ENCODE measurements at places on chromosomes 11 and 22.

DNA sequence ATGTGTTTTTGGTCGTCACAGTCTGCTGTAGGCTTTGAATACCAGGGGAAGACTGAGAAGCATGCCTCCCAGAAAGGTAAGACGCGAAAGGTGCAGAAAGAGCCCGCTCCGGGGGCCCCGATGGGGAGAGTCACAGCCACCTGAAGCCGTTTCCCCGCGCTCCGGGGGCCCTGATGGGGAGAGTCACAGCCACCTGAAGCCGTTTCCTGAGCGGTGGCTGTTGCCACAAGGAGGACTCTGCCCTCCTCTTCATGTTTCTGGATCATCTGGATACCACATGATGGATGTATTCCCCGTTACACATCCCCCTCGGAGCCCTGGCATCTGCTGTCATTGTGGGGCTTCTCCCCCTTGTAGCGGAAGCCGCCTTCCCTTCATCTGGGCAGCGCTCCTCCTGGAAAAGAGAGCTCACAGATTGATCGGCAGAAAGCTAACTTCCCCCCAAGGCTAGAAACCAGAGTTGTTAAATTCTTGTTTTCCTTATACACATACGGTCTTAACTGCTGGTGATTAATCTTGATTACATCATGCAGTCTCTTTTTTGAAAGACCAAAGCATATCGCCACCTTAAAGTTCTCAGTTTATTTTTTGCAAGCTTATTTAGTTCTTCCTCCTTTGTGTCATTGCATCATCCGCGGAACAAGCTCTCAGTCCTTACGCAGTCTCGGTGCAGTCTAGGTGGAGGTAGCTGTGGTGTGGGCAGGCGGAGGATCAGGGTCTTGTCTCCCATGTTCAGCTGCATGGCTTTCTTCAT lies 17.5 kb downstream of the CTTN start:
- DNase-seq = no peak

GRCh38 chr11:78070621-78071020 lies 7.0 kb downstream of the THRSP start:
- no peak for DNase-seq

- DNase-seq = no peak
Measured at GRCh38 chr11:31812383-31813381, 1.6 kb upstream of the PAX6 start.

DNA sequence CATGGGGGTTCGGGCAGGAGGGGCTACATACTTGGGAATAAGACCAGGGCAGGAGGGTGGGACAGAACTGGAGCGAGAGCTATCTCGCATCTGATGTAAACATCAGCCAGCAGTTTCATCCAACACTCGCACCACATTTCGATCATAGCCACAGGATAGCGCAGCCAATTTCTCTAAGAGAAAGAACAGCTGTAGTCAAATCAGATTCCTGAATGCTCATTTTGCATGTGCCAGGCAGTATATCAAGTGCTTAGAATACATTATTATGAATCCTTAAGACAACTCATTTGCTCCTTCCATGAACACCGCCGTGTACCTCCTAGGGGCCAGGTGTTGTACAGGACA lies 14.5 kb downstream of the DGCR2 start:
- no peak for DNase-seq

DNA sequence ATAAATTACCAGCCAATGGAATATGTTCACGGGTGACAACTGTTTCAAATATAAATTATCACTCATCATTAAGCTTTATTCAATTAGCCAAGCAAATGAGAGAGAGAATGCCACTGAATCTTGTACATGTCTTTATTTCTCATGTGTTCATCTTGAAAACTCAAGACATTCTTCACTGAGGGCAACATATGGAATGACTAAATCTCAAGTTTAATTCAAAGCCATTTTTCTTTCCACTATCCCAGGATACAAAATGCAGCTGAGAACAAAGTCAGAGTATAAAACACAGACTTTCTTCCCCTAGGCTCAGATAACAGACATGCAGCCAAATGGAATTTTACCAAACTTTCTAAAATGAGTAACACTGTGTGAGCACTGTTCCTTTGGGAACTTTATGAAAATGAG lies 12.1 kb upstream of the BBOX1 start:
- DNase-seq = no peak

- no peak for DNase-seq
Measured at GRCh38 chr22:38075961-38076360, 8.0 kb downstream of the SLC16A8 start.

- DNase-seq = no peak
Measured at GRCh38 chr11:8242118-8242475, 21.6 kb downstream of the LMO1 start.

DNA sequence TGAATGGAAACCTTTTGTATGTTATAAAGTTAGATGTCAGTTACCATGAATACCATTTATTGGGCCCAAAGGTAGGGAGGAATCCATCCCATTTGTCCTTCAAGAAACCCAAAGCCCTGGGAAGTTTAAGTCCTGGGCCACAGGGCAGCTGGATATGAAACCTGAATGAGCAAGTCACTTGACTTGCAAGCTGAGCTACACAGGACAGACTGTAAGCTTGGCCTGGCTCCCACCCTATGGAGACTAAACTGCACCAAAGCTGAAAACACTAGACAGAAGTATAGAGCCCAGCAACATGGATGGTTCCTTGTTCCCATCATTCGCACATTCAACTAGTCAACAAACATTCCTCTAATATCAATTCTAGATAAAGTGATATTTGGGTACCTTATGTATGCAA lies 71.3 kb downstream of the KCNC1 start:
- no peak for DNase-seq

DNA sequence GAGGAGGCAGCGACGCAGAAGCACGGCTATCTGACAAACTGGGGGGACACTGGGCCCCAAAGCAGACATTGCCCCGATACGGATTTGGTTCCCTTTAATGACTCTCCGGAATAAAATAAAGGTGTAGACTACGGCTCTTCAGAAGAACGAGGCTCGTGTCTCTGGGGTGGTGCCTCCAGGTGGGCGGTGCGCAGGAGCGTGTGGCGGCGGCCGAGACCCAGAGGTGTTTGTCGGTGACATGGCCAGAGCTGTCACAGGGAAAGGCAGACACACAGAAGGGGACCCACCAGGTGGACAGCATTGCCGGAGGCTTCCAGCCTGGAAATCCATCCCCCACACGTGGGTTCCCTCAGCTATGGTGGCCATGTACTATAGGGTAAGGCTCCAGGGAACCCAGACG lies 366.0 kb downstream of the BRD1 start:
- DNase-seq = no peak

DNA sequence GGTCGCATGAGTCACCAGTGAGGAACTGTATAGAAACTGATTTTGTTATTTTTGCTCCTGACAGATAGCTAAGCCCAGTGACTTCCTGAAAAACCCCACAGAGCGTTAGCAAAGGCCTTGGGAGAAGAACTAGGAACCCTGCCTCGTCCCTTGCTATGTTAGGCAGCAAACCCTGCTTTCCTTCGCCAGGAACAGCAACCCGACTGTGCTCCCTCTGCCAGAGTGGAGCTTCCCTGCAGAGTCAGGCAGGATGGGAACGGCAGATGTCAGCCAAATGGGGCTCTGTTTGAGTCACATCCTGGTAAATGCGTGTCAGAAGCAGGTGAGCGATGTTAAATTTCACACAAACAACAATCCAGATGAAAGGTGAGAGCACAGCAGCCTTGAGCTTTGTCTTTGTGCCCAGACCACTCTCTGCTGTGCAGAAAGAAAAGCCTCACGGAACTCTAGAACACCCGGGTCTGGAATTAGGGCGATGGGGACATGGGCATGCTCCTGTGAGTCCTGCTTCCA lies 186.6 kb downstream of the ADAMTS15 start:
- peak; percentile 87 for DNase-seq

GRCh38 chr22:45335854-45336522 lies 26.3 kb downstream of the FAM118A start:
- DNase-seq = no peak

GRCh38 chr22:44924098-44924497 lies 85.7 kb downstream of the PHF21B start:
- no peak for DNase-seq

DNA sequence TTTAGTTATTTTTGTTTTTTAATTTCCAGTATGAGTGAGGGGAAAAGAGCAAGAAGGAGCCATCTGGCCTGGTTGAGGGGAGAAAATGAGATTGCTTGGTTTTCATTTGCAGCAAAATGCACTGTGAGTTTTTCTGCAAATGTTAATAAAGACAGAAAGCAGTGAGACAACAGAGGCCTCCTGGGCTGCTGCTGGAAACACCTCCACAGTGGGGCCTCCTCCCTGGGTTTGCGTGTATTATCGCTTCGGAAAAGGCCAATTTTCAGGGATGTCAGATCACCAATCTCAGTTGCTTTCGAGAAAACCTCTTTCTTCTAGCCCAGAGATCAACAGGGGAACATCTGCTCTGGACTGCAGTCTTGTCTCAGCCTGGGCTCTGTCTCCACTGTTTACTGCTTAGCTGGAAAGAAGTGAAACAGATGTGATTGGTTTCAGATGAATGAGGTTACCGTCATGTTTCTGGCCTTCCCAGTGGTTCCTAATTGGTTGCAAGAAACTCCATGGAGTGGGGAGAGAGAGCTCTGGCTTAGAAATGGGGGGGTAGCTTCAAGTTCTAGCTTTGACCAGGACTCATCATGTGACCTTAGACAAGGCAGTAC lies 17.3 kb downstream of the TSPAN18 start:
- no peak for DNase-seq

DNA sequence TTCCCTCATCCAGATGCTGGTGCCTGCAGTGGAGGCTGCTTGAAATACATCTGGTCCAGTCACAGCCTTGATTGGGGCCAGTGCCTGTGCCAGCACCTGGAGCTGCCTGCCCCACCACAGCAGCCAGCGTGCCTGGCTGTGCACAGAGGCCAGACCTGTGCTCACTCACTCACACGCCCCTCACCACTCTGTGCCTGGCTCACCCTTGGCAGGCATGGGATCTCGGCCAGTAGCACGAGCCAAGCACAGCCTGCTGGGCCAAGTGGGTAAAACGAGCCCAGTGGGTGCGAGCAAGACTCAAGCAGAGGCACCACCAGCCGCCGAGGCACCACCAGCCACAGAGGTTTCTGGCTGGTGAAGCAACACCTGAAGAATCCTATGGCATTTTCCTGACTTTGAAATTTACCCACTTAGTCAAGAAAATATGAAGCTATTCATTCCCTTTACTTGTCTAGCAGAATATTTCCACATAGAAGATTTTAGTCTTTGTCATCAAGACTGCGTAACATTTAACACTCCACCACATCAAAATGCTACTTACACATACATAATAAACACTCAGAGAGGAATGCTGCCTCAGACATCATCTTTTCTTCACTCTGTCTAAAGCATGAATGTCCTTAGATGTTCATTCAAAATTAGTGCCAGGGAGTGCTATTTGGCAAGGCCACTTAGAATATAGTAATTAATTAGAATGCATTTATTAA lies 424.3 kb upstream of the FAT3 start:
- DNase-seq = no peak

GRCh38 chr11:4441515-4441914 lies 7.6 kb upstream of the OR52K2 start:
- no peak for DNase-seq

DNA sequence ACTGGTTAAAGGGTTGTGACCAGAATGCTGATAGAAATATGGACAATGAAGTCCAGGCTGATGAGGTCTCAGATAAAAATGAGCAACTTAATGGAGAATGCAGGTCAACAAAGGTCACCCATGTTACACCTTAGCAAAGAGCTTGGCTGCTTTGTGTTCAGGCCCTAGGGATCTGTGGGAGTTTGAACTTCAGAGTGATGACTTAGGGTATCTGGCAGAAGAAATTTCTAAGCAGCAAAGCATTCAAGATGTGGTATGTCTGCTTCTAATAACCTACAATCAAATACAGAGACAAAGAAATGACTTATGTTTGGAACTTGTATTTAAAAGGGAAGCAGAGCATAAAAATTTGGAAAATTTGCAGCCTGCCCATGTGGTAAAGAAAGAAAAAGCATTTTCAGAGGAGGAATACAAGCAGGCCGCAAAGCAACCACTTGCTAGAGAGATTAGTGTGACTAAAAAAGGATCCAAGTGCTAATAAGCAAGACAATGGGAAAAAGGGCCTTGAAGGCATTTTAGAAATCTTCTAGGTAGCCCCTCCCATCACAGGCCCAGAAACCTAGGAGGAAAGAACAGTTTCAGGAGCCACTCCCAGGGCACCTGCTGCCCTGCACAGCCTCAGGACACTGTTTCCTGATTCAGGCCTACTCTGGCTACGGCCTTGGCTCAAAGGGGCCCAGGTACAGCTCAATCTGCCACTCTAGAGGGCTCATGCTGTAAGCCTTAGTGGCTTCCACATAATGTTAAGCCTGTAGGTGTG lies 41.3 kb downstream of the TNKS1BP1 start:
- no peak for DNase-seq

DNA sequence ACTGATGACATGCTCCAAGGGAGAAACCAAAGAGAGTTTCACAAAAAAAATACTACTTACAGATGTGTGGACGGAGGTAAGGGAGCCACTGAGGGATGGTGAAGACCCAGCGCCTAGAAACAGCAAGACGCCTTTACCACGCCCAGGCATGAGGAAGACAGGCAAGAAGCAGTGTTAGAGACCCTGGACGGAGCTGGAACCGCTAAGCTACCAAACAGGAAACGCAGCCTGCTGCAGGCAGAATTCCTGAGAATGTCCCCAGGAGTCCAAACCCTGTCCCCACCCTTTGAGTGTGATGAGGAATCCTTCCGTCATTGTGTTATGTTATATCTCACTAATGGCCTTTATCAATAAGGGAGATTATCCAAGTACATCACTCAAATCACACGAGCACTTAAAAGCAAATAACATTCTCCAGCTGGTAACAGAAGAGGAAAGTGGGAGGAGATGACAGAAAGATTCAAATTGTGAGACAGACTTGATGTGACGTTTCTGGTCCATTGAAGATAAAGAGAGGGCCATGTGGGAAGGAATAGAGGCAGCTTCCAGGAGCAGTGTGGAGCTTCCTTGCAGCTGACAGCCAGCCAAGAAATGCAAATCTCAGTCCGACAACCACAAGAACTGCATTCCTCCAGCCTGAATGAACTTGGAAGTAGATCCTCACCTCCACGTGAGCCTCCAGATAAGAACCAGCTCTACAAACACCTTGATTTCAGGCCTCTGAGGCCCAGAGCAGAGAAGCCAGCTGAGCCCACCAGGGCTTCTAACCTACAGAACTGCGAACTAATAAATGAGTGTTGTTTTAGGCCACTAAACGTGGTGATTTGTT lies 19.1 kb downstream of the FAM181B start:
- DNase-seq = no peak

DNA sequence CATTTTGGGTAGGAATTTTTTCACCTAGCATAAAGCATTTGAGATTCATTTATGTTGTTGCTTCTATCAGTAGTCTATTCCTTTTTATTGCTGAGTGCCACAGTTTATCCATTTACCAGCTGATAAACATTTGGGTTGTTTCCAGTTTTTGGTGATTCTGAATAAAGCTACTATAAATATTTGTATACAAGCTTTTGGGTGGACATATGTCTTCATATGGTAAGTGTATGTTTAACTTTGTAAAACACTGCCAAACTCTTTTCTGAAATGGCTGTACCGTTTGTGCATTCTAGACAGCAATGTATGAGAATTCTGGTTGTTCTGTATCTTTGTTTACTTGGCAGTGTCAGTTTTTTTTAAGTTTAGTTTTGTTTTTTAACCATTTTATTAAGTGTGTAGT lies 16.9 kb downstream of the USP47 start:
- DNase-seq = no peak

- no peak for DNase-seq
Measured at GRCh38 chr22:22554587-22555284, 4.3 kb downstream of the PRAME start.

All from NCI-H2081 treated with DMSO at 0.1 percent for 48 hours (cell line).